ENCODE measurements at places on chromosomes 2 and 18.

DNA sequence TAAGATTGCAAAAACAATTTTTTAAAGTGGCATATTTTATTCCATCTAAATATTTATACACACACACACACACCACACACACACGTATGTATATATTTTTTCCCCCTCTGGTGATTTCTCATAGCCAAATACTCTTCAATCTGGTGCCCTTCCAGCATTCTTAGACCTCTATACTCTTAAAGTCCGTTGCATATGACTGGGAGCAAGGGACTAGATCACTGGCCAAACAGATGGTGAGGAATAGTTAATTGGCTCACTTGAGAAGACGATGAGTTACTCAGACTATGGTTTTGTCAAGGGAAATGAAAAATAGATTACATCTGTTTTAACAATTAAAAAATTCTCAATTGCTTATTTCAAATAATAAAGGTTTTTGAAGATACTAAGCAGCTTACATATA lies 512.5 kb upstream of the LRRTM4 start:
- no peak for DNase-seq

- no peak for DNase-seq
Measured at GRCh38 chr2:121006743-121007489, 271.2 kb downstream of the GLI2 start.

DNA sequence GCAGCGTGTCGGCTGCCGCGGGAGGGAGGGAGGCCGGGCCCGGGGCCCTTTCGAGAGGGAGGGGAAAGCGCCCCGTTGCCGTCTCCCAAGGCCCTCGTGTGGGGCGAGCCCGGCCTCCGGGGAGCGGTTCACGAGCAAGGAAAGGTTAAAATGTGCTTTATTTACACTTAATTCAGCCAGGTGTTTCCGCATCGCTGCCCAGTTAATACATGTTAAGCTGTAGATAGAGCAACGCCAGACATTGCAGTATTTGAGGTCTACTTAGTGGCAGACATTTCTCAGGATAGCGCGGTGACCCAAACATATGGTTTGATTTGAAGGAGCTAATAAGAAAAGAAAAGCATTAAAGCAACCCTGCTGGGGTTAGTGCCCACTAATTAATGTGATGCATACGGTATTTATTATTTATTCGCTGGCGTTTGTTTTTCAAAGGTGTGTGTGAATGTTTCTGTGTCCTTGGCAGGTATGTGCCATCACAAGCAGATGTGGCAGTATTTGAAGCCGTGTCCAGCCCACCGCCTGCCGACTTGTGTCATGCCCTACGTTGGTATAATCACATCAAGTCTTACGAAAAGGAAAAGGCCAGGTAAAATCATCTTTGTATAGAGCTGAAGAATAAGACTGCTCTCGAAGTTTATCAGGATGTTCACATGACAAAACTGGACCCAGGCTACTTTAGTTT lies 571 bp downstream of the EEF1B2 start:
- DNase-seq, result peak; percentile 64

DNA sequence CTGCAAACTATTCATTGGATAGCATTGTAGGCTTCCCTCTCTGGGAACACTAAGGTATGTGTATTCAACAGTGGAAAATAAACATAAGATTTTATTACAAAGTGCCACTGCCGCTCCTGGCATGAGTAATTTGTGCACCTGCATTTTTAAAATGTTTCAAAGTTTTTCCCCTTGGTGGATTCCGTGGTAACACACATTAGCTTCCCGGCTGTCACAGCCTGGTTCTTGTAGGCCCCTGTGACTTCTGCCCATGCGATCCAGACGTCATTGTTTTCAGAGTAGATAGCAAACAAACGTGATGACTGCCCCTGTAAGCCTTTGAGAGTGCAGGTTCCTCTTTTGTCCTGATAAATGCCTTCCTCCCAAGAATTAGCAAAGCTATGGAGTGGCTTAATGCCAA lies 421.0 kb downstream of the ZNF521 start:
- DNase-seq, result no peak

- DNase-seq, result no peak
Measured at GRCh38 chr2:235909358-235909757, 258.8 kb downstream of the GBX2 start.

Data from activated CD4-positive, alpha-beta T cell treated with anti-CD3 and anti-CD28 coated beads, Interleukin-2, amount 50 U/mL, for 4 hours (primary cell).